ENCODE measurements at places on chromosomes 5 and 9.

GRCh38 chr9:80188579-80188978 is 616.8 kb downstream of the TLE4 start:
- DNase-seq = no peak

- no peak for DNase-seq
Measured at GRCh38 chr9:117470902-117471301, 56.0 kb upstream of the ASTN2 start.

DNA sequence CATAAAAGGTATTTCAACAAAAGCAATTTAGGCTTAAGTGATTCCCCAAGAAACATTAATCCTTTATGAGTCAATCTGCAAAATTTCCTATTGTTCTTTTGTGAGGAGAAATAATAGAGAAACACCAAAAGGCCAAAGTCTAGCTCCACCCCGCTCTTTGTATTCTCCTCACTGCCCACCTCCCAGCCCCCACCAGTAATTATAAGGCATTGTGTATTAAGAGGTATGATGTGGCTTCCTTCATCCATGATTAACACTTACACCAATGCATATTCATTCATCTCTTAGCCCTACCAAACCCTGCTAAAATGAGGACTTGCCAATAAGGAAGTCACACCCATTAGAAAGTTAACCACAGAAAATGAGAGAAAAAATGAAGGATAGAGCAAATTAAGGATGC is 105.3 kb upstream of the SPATA31D4 start:
- DNase-seq = no peak

DNA sequence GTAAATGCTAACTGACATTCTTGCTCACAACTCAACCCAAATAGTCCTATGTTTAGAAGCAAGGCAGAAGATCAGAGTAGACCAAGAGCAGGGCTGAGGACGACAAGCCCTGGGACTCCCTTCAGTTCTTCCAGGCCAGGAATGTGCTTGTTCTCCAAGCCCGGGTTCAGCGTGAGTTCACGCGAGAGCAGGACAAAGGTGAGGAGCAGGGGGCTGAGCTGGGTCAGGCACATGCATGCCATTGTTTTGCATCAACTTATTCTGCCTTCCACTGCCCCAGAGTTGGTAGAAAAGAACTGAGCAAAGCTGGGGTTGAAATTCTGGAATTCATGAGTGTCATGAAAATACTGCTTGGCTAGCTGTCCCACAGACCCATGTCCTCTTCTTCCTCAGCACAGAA is 206.5 kb downstream of the PAX5 start:
- DNase-seq = no peak

DNA sequence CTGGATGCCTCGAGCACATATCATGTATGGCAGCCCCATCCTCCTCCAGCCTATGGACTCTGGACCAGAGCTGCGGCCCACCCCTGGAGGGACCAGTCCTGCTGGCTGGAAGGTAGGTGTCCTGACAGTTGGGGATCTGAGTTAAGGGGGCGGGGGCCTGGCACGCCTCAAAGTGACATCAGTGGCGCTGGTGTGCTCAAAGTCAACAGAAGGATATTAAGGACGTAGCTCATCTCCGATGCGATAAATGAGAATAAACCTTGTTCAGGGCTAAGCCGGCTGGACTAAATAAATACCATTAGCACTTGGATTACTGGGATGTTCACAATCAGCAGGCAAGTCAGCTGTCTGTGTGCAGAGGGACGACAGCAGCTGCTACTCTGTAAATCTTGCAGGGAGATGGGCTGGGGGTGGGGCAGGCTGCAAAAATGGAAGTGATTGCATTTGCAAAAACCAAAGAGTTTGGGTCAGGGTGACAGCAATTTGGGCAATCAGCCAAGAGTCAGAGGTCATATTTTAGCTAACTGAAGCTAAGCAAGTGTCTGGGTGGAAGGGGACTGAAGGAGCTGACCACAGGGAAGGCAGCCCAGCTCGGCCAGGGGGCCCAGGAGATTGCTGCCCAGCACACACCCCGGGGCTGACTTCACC is 80.0 kb upstream of the LRRTM2 start:
- peak; percentile 69 for DNase-seq

DNA sequence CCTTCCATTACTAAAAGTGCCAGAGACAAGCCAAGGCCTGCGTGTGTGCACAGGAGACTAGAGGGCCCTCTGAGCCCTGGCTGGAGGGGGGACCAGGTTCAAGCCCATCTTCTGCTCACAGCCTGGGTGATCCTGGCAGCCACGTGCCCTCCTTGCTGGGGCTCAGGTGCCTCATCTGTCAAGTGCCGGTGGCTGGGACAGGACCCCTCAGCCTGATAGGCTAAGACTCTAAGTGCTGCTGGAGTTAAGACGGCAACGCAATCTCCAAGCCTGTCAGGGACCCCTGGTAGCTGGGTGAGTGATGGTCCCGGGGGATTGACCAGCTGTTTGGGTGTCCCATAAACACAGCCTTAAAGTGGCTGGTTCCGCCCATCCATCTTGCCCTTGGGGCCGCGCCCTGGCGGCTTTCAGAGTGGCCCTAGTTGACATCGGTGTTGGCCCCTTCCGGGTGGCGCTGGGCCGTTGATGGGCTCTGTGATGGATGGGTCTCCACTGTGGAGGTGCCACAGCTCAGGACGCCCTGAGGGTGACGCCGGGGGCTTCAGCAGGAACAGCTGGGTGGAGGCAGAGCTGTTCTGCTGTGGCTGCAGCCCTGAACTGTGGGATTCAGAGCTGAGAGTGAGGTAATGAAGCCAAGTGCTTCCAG is 136.2 kb downstream of the BARX1 start:
- DNase-seq = no peak

DNA sequence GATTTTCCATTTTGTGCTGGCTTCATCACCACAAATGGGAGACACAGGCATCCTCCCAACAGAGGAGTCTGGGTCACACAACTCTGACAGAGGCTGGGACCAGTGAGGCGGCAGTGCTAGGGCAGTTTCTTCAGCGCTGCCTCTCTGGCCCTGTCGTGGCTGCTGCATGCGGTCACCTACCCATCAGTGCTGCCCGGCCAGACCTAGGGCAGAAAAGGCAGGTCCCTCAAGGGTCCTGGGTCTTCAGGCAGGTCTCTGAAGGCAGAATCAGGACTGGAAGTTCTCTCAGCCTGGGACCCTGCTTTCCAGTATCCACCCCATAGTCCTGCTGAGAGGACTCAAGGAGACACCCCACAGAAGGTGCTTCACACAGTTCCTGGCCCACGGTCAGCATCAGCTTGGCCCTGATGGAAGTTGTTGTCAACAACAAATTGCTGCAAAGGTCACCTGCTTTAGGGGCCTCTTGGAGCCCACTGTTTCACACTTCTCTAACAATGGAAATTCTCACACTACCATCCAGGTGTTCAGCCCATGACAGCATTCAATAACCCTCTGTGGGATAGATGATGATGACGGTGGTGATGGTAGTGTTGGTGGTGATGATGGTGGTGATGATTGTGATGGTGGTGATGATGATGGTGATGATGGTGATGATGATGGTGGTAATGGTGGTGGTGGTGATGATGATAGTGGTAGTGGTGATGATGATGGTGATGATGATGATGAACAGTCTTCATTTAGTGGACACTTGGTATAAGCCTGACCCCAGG is 146.4 kb upstream of the PPP1R26 start:
- DNase-seq = no peak

DNA sequence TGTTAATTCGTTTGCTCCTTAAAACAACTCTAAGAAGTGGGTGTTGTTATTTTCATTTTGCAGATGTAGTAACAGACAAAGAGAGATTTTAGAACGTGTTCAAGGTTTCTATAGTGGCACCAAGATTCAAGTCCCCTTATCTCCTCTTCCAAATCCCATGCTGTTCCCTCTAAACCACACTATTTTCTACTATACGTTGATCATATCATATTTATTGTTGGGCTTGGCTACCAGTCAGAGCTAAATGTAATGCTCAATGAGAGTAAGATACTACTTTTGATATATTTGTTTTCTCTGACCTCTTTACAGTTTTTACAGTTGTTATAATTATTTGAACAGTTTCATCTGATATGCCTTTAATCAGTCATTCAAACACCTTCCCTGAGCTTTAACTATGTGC is 212.9 kb downstream of the EFNA5 start:
- DNase-seq = no peak

DNA sequence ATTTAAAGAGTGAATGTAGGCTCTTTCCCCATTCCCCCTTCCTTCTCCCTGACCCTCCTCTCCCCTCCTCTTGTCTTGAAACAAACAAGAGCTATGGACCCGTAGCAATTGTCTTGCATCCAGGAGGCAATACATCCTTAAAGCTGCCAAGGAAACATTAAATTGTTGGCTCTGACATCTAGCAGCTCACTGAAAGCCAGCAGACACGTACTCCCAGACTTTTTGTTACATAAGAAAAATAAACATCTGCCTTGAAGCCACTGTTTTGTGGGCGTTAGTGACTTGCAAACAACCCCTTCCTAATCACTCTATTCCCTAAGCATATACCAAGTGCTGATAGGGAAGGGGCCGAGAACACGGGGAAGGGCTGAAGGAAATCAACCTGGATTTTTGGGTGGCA is 8.6 kb downstream of the SLC45A2 start:
- DNase-seq = no peak

DNA sequence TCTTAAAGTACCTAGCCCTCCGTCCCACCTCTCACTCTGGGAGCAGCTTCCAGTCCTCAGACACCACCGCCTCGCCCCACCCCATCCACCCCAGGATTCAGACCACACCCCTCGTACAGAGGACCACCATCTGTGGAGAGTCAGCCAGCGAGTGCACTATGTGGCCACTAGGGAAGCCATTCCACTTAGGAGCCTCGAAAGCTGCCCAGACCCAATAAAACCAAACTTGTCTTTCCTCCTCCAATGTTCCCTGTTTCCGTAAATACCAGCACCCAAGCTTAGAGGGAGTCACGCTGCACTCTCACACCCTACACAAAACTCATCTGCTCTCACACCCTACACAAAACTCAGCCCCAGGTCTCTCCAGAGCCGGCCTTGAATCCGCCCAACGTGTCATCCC is 1.9 kb downstream of the GCNT4 start:
- DNase-seq = no peak

DNA sequence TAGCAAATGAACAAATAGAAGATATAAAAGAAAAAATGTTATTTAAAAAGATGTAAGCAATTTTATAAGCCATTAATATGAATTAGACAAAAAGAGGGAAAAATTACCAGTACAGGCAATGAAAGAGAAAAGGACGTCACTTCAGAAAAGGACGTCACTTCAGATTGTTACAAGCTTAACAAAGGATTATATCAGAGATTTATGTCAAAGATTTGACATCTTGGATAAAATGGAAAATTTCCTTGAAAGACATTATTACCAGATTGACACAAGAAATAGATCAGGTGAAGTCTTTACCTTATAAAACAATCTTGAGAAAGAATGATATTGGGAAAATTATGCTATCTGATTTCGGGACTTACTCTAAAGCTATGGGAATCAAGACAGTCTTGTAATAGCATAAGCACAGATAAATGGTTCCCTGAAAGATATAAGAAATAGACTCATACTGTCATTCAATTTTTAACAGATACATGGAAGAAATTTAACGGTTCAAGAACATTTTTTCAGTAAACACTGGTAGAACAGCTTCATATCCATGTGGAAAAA is 625.4 kb upstream of the EDIL3 start:
- no peak for DNase-seq

DNA sequence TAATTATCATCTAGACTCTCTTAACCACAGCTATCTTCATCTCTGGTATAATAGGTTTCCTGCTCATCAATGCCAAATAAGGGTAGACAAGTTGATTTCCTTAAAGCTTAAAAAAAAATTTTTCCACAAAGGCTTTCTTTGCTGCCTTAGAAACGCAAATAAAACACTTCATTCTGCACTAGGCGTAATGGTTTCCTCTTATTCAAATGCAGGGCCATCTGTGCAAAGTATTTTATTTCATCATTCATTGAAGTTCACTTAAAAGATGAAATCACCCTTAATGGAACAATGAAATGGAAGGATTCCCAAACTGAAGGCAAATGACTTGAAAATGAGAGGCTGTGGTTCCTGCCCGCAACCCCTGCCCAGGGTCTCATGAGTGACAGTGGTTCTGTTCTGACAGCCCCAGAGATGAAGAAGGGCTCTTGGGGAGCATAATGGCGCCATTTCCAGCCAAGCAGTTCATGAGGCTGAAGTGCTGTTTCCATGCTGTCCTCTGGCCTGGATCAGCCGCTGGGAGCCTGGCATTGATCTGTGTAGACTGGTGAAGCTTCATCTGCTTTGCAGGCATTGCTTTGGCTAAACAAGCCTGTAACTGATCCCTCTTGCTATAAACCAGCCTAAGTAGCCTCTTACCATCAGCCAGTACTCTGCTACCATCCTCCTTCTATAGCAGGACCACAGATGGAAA is 276.9 kb upstream of the WWC1 start:
- DNase-seq = no peak

GRCh38 chr9:81411961-81412360 is 277.4 kb downstream of the TLE1 start:
- DNase-seq = no peak

GRCh38 chr5:139911425-139912120 is 116.0 kb downstream of the PSD2 start:
- DNase-seq = no peak

GRCh38 chr5:103452089-103452488 is 110.5 kb downstream of the NUDT12 start:
- no peak for DNase-seq

DNA sequence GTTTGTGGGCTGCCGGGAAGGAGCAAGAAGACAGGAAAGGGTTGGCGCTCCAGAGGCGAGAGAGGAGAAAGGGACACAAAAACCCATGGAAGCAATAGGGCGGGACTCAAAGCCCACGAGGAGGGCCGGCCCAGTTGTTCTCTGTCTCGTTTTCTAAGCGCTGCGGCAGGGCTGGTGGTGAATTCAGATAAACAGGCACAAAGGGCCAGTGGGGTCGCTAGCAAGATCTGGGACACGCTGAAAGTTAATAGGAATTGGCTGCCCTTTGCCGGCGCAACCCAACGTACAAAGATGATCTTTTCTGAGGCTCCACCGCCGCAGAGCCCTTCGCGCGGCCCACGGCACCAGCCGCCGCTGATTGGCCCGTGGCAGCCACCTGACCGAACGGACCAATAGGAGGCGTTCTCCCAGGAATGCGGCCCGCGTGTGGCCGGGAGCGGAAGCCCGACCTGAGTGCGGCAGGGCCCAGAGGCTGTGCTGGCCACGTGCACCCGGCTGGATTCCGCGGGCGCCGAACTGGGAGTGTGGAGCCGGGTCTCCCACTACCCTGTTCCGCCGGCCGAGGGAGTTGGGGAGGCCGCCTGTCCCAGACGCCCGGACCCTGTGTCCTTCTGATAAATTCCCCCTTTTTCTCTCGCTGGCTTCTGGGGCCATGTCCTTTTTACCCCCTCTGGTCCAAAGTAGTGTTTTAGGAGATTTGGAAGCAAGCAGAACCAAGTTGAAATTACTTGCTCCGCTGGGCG is 16.8 kb upstream of the NSD1 start:
- no peak for DNase-seq

DNA sequence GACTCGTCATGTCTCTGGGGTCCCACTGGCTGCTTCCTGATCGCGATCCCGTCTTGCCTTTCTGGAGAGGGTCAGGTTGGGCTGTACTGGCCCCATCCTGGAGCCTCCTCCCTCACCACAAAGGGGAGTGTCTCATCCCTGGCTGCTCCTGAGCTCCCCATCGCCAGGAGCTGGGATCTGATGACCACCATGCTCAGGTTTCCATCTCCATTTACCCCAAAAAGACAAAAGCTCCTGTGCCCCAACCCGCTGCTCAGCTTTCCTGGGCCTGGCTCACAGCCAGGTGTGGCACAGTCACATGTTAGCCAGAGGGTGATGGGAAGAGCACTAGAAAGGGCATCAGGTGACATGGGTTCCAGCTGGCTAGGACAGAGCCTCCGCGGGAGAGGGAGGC is 47.3 kb upstream of the CDKN2AIPNL start:
- no peak for DNase-seq

- no peak for DNase-seq
Measured at GRCh38 chr9:119839888-119840287, 470.7 kb upstream of the BRINP1 start.

Data from NCI-H446 (cell line).